Astrocyte (in vitro differentiated cells and primary cell): ENCODE measurements at places on chromosomes 1 and 21. TPM values are rescaled to one million over a fixed set of nuclear protein-coding genes. Genes with fewer than 3 reads are reported as not detected.

Gene HRNR
- not detected in 2 replicates for total RNA-seq

Gene TSNAX
- total RNA-seq = 40.9 and 43.5 TPM in 2 replicates

GRCh38 chr1:21865943-21866706, 54.1 kb downstream of the LDLRAD2 start:
- DNase-seq = no peak

DNA sequence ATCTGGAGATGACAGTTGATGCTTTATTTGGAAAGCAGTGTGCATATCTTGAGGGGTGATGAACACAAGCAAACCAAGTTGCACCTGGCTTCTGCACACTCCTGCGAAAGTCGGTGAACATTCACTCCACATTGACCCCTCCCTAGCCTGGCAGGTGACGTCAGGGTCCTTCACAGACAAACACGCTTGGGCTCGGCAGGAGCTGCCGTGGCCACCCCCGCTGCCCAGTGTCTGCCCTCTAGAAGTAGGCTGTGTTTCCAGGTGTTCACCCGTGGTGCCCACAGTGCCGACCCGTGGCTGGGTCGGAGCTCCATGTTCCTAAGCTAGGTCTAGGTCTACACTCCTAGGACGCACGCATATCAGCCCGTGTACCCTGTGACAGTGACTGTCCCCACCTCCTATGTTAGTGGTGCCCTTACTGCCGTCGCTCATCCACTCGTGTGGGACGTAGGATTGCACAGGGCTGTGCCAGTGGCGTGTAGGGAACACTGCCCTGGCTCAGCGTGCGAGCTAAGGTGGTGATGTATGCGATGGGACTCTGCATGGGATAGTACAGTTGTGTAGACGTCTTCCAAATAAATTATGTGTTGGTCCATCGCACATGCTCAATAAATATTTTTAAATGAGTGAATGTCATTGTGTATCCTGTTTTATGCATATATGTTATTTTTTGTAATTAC, 29.0 kb downstream of the PRMT2 start:
- no peak for DNase-seq

GRCh38 chr1:34479731-34480130, 275.1 kb upstream of the GJB5 start:
- no peak for DNase-seq

DNA sequence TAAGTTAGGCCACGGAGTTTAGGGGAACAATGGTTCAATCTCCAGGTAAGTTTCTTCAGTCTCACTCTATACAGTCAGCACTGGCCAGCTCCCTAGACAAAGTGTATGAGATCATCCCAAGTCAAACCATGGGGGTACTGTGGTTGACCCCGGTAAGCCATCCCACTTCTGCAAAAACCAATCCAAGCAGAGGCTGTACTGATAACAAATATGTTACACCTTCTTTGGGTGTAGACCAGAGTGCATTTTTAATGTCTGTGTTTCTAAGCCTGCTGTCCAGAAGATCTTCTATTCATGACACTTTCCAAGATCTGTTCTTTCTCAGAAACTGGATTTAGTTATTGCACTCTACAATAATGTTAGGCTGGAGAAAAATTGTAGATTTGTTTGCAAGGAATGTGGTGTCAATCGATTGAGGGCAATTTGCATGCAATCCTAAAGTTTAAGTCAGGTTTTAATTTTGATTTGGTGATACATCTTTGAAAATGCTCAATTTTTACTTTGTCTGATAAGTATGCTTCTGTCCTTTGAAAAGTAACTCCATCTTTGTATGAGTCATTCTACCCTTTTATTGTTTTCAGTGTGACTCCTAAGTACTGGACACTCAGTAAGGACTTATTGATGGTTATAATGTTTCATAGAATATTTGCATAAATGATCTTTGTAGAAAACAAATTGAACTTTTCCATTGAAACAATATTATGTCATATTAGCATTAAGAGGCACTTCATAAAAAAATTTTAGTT, 152.4 kb downstream of the HLX start:
- DNase-seq = no peak
